ENCODE measurements at places on chromosomes 2 and 18. TPM values are rescaled to one million over a fixed set of nuclear protein-coding genes. Genes with fewer than 3 reads are reported as not detected.

DNA sequence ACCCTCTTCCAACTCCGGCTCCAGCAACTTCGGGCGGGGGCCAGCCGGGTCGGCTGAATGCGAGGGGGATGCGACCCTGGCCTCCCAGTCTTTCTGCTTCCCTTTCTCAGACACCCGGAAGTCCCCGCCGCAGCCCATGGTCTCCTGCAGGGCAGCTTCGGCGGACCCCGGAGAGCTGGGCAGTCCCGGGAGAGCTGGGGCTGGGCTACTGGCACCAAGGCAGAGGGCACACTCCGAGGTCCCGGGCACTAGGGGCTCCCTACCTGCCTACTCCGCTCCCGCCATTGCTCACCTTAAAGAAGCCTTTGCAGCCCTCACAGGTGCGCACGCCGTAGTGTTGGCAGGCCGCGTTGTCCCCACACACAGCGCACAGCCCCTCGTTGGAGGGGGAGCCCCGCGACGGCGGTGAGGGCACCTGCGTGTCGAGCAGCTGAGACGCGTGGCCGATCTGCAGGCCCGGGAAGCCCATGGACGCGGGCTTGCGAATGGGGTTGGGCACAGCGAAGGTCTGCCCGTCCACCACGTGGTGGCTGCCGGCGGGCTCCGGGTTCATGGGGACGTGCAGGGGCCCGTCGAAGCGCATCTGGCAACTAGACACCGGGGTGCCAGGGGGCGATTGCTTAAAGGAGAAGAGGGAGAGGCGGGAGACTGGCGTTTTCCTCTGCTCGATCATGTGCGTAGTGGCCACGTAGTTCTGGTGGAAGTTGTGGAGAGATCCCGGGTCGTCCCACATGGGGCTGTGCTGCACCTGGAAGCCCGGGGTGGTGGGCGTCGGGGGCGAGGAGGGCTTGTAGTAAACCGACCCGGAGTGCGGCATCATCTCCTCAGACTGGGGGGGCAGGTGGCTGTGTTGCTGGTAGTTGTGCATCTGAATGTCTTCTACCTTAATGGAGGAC is 3.2 kb downstream of the NR4A2 start:
- DNase-seq = no peak

DNA sequence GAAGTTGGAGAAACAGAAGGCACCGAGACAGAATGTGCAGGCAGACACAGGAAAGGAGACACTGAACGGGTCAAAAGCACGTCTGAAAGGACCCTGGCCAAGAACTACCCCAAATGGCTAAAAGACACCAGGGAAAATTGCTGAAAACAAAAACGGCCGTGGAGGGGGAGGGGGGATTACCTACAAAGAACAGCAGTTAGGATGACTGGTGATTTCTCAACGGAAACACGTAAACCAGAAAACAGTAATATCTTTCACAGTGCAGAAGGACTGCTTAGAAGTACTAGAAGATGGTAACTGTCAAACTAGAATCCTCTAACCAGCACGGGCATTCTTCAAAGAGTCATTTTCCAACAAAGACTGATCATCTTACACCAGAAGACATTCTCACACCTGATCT is 142.6 kb downstream of the HDAC4 start:
- DNase-seq = peak; percentile 45

DNA sequence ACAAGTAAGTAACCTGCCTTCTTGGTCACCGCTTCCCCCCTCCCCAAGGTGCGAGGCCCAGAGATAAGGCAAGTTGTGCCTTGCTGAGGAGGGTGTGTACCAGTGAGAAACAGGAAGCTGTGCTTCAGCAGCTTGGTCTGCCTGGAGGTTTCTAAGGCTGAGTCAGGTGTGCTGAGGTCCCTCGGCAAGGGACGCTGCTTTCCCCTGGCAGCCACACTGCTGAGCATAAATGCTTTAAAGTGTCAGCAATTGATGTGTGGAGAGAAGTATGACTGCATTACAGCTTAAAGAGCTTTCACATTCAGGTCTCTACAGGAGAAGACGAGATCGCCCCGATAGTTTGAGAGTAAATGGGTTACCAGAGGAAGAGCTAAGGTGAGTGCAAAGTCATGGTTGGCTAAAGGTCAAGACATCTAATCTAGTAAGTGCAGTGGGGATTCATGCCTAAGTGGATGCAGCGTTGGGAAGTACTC is 86.9 kb downstream of the LIMS1 start:
- peak; percentile 91 for DNase-seq

GRCh38 chr2:25286025-25286400 is 55.7 kb downstream of the DNMT3A start:
- DNase-seq = peak; percentile 92

DNA sequence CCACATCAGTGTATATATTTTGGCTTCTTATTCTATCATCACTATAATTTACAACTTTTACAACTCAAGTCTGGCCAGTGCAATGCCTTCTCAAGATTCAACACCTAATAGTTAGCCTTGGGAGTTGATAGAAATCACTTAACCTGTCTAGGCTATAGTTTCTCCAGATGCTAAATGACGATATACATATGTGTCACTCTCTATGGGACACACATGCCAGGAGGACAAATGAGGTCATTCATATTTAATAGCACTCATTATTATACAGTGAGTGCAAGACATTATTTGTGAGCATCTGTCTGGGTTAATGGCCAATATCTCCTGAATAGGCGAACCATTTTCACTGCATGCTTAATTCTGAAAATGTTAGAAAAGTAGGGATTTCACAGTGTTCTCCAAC is 89.8 kb downstream of the ALK start:
- no peak for DNase-seq

DNA sequence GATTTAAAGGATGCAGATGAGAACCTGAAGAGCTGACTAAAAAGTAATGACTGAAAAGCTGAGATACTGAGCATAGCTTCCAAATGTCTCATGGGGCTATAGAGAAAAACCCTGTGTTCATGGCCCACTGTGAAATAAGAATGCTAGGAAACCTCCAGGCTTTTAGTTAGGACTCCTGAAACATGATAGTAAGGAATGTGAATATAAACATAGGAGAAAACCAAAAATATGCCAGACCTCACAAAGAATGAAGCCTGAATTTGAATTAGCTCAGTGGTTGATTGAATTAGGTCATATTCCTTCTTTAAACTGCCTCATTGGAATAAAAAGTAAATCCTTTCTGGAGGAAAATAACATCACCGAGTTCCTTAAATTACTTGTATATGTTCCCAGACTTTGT is 194.5 kb upstream of the NXPH2 start:
- no peak for DNase-seq

DNA sequence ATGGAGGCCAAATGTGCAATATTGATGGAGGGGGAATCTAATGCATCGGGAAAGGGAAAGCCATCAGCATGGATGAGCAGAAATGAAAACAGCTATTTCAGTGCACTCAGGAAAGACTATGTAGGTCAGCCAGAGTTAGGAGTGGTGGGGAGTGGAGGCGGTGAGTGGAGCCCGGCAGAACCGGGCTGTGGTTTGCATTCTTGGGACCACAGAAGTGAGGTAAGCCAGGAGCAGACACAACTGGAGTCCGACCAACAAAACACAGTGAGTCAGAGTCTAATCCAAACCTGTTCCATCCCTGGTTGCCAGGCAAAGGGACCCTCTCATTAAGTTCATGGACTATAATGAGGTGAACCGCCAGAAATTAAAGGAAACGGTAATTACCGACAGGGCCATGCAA is 61.1 kb upstream of the RAB12 start:
- no peak for DNase-seq

GRCh38 chr18:23852236-23853045 is 162.1 kb upstream of the TTC39C start:
- DNase-seq = no peak

- DNase-seq = no peak
These were observed 53.3 kb downstream of the ZEB2 start for GRCh38 chr2:144466637-144467036.

DNA sequence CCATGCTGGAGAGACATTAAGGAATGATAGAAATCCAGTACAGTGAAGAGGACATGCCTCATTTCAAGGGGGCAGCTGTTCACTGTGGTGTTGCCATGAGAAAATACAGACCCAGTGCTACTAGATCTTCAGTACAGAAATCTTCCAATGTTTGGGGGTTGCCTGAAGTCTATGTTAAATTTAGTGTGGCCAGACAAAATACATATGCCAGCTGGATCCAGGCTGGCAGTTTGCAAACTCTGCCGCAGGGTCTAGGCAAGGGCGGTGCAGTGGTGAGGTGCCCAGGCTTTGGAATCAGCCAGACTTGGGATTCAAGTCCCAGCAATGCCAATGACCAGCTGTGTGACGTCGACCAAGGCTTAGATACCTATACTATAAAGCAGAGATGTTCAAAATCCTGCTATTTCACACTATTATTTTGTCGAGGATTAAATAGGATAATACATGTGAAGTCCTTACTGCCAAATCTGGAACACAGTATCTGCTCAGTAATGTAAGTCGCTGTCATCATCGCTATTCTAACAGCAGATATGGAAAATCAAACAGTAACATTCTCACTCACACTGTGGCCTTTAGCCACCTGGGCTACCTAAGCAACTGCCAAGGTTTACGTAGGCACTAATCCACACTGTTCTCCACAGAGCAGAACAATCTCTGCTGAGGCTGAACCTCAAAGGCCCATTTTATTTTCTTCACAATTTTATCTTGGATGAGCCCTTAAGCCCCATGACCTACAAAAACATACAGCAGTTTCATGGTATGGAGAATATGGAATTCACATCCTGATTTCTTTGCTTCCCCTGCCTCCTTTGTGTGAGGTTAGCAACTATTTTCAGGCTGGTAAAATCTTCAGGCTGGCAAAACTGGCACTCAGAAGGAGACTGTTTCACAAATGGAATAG is 5.9 kb upstream of the TMSB10 start:
- DNase-seq = no peak

DNA sequence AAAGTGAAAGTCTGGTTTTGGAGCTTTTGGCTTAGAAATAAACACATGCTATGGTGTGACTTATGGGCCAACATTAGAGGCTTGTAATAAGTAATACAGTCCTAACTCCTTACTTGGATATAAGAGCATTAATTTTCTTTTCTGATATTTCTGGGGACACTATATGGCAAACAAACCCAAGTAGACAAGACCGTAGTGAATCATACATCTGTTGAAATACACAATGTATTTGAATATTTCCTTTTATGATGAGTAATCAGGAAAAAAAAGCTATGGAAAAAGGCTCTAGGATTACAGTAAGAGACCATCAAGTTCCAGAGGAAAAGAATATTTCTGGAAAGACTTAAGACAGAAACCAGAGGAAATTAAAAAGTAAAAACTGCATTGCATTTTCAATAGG is 146.0 kb upstream of the CYP26B1 start:
- DNase-seq = no peak

- DNase-seq = no peak
These were observed 2.9 kb downstream of the STON1 start for GRCh38 chr2:48532824-48533223.

DNA sequence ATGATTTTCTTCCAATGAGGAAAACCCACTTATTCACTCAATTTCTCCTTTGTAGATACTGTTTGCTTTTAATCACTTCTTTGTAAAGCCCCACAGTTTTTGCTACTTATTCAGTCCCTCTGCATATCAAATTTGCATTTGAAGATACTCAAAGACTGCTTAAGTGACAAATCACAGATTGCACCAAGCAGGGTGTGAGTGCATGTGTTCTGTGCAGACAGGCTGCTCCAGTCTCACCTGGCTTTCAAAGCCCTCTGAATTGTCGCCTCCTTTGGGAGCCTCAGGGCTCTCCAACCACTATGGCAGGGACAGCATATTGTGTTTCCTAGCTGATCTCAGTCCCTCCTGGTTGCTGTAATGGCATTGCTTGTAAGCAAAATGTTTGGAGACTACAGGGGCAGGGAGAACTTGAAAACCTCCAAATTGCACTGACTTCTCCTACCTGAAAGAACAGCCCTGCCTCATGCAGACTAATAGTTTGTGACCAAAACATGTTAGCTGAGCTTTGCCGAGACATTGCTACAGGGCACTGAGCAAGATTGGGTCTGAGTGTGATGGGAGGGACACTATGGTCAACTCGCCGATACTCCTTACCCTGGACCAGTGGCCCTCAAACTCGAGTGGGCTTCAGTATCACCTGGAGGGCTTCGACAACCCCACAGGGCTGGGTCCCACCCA is 96.8 kb downstream of the POLE4 start:
- DNase-seq = no peak

- DNase-seq = no peak
These were observed 406.5 kb downstream of the XIRP2 start for GRCh38 chr2:167294776-167295140.

- no peak for DNase-seq
These were observed 54.5 kb upstream of the DAPL1 start for GRCh38 chr2:158740621-158741020.

- DNase-seq = no peak
These were observed at the start of gene SERPINB10 for GRCh38 chr18:63907664-63908063. Gene SERPINB10, plus strand, starts transcription at chr18:63907958. Its CDS starts 7,553 bp downstream, at chr18:63915511.

GRCh38 chr18:12947285-12948049 is at the start of gene SEH1L:
Gene SEH1L, plus strand, starts transcription at chr18:12948011. Its CDS starts 111 bp downstream, at chr18:12948122.
- peak; percentile 99 for DNase-seq

DNA sequence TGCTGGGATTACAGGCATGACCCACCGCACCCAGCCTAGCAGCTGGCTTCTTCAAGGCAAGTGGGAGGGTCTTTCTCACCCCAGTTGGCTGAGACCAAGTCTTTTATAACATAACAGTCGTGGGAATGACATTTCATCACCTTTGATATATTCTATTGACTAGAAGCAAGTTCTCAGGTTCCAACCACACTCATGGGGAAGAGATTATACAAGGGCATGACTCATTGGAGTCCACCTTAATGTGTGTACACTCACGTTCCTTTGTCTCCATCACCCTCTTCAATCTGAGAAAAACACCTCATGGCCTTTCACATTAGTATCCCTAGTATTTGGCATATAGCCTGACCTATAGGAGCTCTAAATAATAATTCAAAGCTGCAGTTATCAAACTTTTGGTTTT is 2.8 kb upstream of the BBS5 start:
- no peak for DNase-seq

Gene COL5A2
- total RNA-seq = 1.0 TPM

Gene AP1S3
- 13.5 TPM for total RNA-seq

Gene FHOD3
- total RNA-seq = not detected

Gene FAM237A
- total RNA-seq = not detected

Gene TMEM163
- total RNA-seq = 2.3 TPM

Gene IL37
- not detected for total RNA-seq

All from activated CD8-positive, alpha-beta memory T cell treated with anti-CD3 and anti-CD28 coated beads, Interleukin-2, amount 10 ng/mL, durations not matched to agents 7 days and 5 days (primary cell).